ENCODE measurements at places on chromosomes 12 and 14.
A peak's percentile ranks its signal among the peaks of the same experiment; 100 is the strongest.

- no peak for DNase-seq
Measured at GRCh38 chr14:104600141-104600643, 4.4 kb downstream of the TMEM179 start.

- DNase-seq = no peak
Measured at GRCh38 chr12:14928931-14929330, 9.4 kb downstream of the ERP27 start.

DNA sequence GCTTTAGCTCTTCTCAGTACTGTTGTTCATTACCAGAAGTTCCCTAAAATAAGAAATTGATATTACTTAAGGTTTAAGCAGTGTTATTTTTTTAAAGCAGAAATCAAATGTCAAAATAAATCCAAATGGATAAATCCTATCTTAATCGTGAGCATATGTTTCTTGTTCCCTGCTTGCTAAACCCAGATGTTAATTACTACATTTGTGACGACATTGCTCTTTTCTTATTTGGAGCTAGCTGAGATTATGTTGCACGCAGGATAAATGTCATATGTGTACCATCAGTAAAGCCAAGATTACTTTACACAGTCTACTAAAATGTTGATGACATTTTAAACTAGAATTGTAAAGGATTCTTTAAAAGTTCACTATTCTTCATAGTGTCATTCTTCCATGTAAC, 157.5 kb downstream of the PLCZ1 start:
- DNase-seq = no peak

- DNase-seq = no peak
Measured at GRCh38 chr12:32516230-32516629, 116.9 kb downstream of the FGD4 start.

GRCh38 chr14:100526632-100527031, 60.6 kb downstream of the BEGAIN start:
- DNase-seq = peak; percentile 30

- DNase-seq = no peak
Measured at GRCh38 chr12:24408305-24408704, 458.8 kb upstream of the SOX5 start.

DNA sequence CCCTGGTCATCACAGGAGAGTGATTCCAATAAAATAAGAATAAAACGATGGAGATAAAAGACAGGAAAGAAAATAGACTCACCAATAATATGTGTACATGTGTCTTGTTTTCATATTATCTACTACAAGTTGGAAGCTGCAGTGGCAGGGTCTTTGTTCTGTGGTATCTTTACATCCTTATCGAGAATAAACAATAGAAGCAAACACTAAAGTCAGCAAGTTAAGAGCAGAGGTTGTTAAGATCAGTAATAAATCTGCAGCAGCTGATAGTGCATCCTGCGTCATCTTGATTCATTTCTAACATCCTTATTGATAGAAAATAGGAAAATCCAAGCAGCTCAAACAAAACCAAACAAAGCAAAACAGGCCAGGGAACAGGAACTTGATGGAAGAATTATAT, 107.4 kb downstream of the RPS29 start:
- no peak for DNase-seq

GRCh38 chr14:72645706-72646105, 248.2 kb downstream of the DPF3 start:
- DNase-seq = no peak
